CD4-positive, alpha-beta T cell treated with Interleukin-17A for 1 hour (primary cell): ENCODE measurements at places on chromosomes 6 and 20.

DNA sequence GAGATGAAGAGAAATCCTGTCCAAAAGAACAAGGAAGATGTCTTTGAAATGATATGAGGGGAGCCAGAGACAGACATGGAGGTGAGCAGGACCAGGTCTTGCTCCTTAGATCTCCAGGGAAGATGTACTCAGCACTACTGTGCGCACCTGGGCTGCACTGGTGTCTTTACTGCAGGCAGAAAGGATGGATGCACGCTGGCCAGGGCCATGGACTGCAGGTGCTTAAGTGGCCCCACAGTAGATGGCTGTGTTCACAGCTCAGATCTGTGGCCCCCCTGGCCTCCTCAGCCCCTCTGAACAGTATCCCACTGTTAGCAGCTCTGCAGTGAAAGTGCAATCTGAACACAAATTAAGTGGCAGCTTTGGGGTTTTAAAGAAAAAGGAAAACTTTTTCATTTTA is 343.0 kb downstream of the NRN1 start:
- DNase-seq = no peak

GRCh38 chr6:220721-221475 is 71.4 kb upstream of the DUSP22 start:
- no peak for DNase-seq

DNA sequence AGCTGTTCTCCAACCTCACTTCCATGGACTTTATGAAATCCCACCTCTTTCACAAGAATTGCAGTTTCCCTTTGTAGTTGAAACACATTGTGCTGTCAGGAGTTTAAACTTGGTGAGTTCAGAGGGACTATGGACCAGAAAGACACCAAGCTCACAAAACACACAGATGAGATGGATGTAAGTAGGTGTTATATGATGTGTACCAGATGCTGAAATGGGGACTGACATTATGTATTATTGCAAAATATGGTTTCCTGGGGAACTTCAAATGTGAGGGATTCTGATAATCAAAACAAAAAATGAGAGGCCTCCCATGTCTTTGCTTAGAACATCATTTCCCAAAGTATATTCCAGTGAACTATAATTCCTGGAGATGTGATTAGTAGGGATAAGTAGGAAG is 401.1 kb upstream of the ARID1B start:
- DNase-seq = no peak

DNA sequence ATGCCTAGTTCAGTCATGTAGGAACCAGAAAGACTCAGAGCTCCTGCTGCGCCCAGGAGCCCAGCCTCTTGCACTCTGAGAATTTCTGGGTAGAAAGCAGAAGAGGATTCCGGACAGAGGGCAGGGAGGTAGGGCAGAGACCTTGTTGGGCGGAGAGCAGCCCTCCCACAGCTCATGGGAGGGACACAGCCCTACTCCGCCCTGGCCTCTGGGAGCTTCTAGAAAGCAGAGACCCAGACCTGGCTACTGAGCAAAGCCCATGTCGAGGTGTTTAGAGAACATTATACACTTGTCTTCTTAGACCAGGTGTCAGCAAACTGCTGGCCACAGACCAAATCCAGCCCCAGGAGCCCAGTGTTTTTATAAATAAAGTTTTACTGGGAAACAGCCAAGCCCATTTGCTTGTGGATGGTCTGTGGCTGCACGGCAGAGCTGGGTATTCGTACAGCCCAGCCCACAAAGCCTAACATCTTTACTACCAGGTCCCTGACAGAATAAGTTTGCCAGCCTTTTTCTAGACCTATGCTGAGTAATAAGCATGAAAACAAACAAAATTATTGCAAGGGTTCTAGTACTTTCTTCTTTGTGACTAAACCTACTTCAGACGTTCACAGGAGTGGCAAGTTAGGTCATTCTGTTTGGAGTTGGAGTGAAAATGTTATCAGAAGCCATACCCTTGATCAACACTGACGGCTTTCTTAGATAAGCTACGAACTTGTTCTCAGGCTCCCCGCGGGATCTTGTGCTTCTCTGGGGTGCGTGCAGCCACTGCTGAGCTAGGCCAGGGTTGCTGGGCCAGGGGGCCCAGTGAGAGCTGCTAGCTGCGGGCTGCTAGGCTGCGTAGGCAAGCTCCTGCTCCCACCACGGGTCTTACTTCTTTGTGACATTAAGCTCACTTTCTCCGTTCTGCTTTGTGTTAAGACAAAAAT is 235.1 kb upstream of the FOXQ1 start:
- no peak for DNase-seq

GRCh38 chr20:62887152-62887859 is 25.7 kb upstream of the TCFL5 start:
- peak; percentile 54 for DNase-seq

- DNase-seq = peak; percentile 38
Observed at GRCh38 chr6:110053395-110054240, 75.5 kb downstream of the GPR6 start.

- DNase-seq = no peak
Observed at GRCh38 chr6:158608221-158608620, 36.3 kb downstream of the DYNLT1 start.

DNA sequence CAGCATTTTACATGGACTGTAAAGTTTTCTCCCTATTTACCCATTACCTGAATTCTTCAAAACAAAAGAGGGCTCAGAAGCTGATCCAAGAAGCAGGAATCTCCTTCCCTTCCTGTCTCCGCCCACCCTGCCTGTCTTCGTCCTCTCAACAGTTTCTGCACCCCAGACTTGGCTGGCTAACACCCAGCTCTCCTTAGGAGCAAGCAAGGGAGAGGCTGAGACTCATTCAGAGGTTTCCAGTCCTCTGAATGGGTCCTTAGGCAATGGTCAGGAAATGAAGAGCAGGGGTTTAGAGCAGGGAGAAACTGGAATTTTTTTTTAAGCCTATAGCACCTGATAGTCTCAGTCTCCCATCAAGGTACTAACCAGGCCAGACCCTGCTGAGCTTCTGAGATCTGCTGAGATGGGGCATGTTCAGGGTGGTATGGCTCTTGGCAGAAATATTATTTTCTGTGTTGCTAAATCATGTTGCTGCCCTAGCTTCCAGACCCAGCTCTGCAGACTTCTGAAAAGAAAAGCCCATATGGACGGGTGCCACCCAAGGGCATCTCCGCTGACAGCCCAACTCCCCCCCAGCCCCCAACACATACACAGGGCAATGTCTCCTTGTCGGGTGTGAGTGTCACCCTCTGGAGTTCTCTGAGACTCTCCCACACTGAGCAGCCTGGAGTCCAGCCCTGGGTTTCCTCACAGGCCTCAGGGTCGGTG is 74.6 kb upstream of the CD93 start:
- no peak for DNase-seq

GRCh38 chr6:42968126-42968701 is 7.7 kb downstream of the GNMT start:
- no peak for DNase-seq

DNA sequence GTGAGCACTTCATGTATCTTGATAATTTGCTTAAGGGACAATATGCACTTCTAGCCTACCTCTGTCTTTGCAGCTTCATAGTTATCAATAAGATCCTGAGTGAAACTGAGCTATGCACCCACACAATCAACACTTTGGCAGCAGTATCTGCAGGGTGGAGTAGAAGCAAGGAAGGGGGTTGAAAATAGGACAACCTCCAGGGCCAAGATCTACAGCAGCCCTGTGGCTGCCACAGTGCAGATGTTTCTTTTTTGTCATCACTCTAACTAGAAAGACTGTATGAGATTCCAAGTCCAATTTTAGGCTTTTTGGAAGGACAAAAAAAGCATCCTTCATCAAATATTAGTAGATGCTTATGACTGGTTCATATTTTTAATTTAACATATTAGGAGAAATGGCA is 336.1 kb upstream of the CITED2 start:
- DNase-seq = no peak

- no peak for DNase-seq
Observed at GRCh38 chr6:74115674-74116073, 419.7 kb downstream of the CD109 start.

DNA sequence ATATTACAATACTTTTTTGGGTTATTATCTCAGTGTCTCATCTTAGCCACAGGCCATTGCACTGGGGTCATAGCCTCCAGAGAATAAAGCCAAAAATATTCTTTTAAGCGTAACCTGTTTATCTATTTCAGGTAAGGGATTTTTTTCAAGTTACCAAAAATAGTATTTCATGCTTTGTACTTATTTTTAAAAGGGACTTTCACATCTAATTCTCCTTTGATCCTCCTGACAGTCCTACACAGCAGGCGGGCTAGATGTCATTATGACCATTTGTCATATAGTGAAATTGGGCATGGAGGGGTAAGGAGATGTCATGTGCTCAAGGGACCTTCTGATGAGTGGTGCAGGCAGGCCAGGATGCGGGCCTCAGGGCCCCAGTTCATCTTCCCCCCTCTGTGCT is 68.9 kb downstream of the TBC1D7 start:
- no peak for DNase-seq

DNA sequence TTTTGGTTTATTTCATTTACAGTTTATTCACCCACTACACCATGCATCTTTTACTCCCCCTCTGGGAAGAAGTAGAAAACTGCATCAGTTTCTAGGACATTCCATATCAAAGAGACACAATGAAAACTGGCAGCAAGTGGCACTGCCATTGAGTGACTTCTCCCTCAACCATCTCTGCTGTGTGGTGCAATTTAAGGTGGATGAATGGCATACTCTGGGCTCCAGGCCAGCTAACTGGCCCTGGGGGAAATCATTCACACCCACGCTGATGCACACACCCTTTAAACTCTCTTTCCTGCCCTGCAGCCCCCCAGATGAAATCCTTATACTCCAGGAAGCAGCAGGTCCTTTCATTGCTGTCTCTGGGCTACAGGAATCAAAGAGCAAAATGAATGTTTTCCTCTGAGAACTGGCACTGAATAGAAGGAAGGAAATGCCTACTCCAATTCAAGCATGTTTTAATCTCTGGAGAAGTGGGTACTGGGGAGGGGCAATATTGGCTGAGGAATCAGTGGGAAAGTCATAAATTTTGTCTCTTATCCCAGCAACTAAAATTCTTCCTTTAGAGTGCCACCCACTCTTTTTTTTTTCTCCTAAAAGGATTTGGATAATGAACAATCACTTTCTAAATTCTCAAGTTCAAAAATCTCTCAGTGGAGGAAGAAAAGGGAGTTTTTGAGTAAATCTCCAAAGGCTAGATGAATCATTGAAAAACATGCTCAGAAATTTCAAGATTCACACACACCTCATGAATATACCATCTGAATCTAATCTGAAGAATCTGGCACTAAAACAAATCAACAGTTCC is 16.9 kb upstream of the RFPL4B start:
- DNase-seq = no peak

GRCh38 chr6:33112148-33112547 is 36.4 kb downstream of the HLA-DPB1 start:
- DNase-seq = peak; percentile 74

- no peak for DNase-seq
Observed at GRCh38 chr6:795046-795685, 102.2 kb upstream of the EXOC2 start.

DNA sequence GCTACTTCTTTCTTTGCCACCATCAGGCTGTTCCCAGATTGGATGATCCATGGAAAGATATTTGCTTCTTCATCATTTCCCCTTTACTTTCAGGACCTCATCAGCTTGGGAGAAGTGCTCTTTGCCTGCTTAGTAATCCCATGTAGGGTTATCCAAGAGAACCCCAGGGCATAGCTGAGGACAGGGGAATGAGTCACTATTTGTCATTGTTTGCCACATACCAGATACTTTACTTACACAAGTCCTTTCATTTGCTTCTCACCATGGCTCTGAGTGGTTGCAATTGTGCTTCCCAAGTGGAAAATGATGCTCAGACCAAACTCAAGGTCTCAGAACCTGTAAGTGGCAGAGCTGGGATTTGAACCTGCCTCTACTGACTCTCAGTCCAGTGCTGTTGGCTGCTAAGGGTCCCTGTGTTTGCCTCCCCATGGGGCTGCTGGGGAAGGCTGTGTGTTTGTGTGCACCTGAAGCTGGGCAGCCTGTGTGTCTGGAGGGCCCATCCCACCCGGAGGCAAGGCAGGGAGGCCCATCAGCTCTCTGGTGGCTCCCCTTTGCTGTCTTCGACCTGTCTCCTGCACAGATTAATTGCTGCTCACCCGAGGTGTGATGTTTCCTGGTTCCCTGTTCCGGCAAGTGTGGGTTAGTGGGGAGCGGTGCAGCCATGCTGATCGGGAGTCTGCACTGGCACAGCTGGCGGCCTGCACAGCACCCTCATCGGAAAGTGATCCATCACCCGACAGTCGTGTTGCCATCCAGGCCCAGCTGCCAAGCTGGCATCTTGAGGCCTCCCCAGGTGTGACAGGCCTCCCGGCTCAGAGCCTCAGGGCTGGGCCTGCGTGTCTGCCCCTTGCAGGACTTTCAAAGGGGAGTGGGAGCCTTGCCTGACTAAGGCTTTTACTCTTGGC is 228.8 kb downstream of the DHX35 start:
- no peak for DNase-seq

DNA sequence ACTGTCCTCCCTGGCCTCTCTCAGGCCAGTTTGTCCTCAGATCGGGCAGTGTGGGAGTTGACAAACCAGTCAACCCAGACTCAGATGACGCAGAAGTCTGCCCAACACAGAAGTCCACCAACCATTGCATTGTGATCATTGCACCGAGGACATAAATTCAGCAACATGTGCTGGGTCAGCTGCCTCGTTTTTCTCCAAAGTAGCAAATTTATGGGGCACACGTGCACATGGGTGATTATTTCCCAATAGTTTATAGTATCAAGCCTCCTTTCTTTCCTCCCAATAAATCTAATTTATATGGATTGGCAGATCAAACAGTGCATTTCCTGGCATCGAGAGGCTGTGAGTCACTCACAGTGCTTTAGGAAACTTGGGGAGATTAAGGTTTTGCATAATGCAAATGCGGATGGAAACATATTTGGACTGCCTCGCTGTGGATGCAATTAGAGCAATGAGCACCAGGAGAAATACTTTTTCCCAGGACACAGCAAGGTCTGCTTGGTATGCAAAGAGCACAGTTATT is 413.7 kb upstream of the SULF2 start:
- no peak for DNase-seq

GRCh38 chr6:43383021-43383667 is 13.7 kb upstream of the ZNF318 start:
- no peak for DNase-seq

- no peak for DNase-seq
Observed at GRCh38 chr20:16367948-16368560, 205.2 kb downstream of the KIF16B start.

- DNase-seq = no peak
Observed at GRCh38 chr6:5623769-5624168, 362.5 kb downstream of the FARS2 start.
